ENCODE measurements at places on chromosomes 2 and 18. TPM values are rescaled to one million over a fixed set of nuclear protein-coding genes. Genes with fewer than 3 reads are reported as not detected.

- no peak overlapping the region for H3K27ac ChIP-seq
- no peaks in the 10 kb centered on the region for H3K27me3 ChIP-seq
- no peak overlapping the region for H3K4me3 ChIP-seq
- no peak for DNase-seq
Measured at GRCh38 chr2:212299333-212299732, 239.3 kb downstream of the ERBB4 start.

Gene TMEM178A
- 9.3 TPM for total RNA-seq

DNA sequence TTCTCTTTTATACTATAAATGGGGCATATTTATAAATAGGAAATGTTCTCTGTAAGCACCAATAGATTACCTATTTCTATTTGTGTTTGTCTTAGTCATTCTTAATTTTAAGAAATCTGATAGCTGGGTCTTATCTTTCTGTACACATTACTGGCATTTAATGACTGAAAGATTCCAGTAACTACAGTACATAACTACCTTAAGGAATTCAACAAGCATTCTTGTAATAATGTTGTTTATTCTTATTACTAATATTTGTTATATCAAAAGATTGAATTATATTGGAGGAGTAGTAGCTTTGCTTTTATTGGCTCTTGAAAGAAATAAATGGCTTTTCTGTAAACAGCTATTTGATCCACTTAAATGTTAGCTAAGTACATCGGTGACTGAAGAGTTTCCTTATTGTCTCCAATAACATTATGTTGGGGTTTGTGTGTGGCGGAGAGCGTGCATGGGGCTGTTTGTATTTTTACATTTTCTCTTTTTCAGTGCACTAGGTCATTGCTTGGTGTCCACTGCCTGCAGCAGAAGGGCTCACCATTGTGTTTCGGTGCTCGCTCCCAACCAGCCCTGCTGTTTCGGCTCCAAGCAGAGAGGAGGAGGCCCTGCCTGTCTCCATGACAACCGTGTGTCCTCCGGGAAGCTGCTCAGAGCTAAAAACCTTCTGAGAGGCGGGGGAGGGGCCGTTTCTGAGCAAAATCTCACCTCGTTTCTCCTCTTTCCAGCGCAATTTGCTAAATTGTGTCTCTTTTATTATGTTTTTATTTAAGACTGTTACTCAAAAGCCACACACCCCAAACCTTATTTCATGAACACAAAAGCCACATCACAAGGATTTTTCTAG lies 112.5 kb upstream of the SLC38A11 start:
- no peaks in the 10 kb centered on the region for H3K36me3 ChIP-seq
- peaks cover 20% of the 10 kb centered on the region for H3K4me1 ChIP-seq
- no peaks in the 10 kb centered on the region for H3K27me3 ChIP-seq
- H3K4me3 ChIP-seq, result peak overlapping the region; percentile 83

GRCh38 chr2:107402330-107402729 lies 424.4 kb upstream of the RGPD4 start:
- DNase-seq, result no peak
- no peak overlapping the region for H3K27ac ChIP-seq
- H3K4me3 ChIP-seq, result no peak overlapping the region
- peaks cover under 1% of the 10 kb centered on the region for H3K4me1 ChIP-seq
- peaks cover 7% of the 10 kb centered on the region for H3K27me3 ChIP-seq

DNA sequence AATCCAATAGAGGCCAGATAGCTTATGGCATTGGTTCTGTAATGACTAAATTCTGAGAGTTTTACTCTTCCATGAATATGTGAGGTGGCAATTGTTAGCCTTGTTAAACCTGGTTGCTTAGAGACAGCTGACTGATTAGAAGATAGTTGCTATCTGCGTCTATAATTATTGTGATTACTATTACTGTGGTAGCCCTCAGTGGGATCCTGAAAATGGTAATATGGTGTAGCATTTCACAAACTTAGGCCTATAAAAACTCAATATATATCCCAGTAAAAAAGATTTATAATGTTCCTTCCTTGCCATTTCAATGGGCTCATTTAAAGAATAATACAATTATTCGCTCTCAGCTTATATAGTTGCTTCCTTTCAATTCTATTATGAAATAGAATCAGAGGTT lies 405.8 kb upstream of the CDH2 start:
- DNase-seq, result no peak
- H3K4me1 ChIP-seq, result peaks cover 12% of the 10 kb centered on the region
- H3K27ac ChIP-seq, result no peak overlapping the region
- H3K4me3 ChIP-seq, result no peak overlapping the region

GRCh38 chr2:190340369-190340768 lies 3.0 kb upstream of the INPP1 start:
- no peaks in the 10 kb centered on the region for H3K27me3 ChIP-seq
- DNase-seq, result no peak
- H3K4me3 ChIP-seq, result no peak overlapping the region
- peaks cover 7% of the 10 kb centered on the region for H3K4me1 ChIP-seq
- H3K36me3 ChIP-seq, result no peaks in the 10 kb centered on the region

Gene SP9
- 0.56 TPM for total RNA-seq

GRCh38 chr2:80147690-80148089 lies 156.9 kb downstream of the LRRTM1 start:
- H3K27ac ChIP-seq, result no peak overlapping the region
- H3K4me3 ChIP-seq, result no peak overlapping the region
- peaks cover 11% of the 10 kb centered on the region for H3K4me1 ChIP-seq
- H3K27me3 ChIP-seq, result no peaks in the 10 kb centered on the region

Gene MC5R
- total RNA-seq, result not detected

GRCh38 chr18:51153659-51154371 lies 43.7 kb downstream of the MEX3C start:
- no peaks in the 10 kb centered on the region for H3K36me3 ChIP-seq
- no peak overlapping the region for H3K27ac ChIP-seq
- no peaks in the 10 kb centered on the region for H3K27me3 ChIP-seq

Gene OTOF
- total RNA-seq, result 0.05 TPM

Gene HOXD11
- total RNA-seq, result 0.21 TPM

DNA sequence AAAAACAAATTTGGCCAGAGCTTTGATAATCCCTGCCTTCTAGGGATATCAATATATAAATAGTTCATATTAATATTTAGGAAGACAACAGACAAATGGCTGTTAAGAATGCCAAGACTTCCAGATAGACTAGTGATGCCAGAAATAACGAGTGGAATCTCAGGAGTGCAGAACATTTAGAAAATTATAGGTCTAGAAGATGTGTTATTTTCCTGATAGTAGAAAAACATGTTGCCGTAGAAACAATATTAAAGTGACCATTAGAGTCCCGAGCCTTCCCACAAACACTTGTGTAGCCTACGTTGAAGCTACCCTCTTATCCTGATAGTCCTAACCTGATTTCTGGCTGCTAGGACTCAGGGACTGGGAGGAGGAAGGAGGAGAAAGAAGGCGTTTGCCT lies 54.3 kb upstream of the ITGA6 start:
- peaks cover 8% of the 10 kb centered on the region for H3K4me1 ChIP-seq
- peaks cover 6% of the 10 kb centered on the region for H3K27me3 ChIP-seq
- H3K36me3 ChIP-seq, result peaks cover 4% of the 10 kb centered on the region
- no peak for DNase-seq
- no peak overlapping the region for H3K27ac ChIP-seq

DNA sequence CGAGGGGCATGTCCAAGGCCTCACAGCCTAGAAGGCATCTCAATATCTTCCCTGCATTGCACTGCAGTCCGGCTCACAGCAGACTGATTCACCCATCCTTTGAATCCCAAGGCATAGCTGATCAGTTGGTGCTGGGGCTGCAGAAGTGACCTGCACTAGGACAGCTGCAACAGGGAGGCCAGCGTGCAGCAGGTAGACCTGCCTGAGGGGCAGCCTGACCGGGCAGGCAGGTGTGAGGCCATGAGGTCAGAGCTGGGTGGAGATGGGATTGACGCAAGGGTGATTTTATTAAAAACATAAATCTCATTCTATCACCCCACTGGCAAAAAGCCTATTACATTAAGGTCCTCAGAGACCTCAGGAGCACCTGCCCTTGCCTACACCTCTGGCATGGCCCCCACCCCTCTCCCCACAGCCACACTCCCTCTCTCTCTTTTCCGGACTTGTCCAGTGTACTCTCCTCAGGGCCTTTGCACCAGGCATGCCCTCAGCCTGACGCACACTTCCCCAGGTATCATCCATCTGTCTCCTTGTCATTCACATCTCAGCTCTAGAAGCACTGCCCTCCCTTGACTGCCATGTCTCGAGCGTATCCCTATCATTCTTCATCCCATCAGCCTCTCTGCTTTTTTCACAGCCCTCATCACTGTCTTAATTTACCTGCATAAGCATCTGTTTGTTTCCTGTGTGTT lies 63.5 kb upstream of the WIPF1 start:
- H3K27me3 ChIP-seq, result no peaks in the 10 kb centered on the region
- H3K27ac ChIP-seq, result no peak overlapping the region
- DNase-seq, result no peak
- H3K36me3 ChIP-seq, result peaks cover 1% of the 10 kb centered on the region
- no peak overlapping the region for H3K4me3 ChIP-seq
- H3K4me1 ChIP-seq, result peaks cover 17% of the 10 kb centered on the region

DNA sequence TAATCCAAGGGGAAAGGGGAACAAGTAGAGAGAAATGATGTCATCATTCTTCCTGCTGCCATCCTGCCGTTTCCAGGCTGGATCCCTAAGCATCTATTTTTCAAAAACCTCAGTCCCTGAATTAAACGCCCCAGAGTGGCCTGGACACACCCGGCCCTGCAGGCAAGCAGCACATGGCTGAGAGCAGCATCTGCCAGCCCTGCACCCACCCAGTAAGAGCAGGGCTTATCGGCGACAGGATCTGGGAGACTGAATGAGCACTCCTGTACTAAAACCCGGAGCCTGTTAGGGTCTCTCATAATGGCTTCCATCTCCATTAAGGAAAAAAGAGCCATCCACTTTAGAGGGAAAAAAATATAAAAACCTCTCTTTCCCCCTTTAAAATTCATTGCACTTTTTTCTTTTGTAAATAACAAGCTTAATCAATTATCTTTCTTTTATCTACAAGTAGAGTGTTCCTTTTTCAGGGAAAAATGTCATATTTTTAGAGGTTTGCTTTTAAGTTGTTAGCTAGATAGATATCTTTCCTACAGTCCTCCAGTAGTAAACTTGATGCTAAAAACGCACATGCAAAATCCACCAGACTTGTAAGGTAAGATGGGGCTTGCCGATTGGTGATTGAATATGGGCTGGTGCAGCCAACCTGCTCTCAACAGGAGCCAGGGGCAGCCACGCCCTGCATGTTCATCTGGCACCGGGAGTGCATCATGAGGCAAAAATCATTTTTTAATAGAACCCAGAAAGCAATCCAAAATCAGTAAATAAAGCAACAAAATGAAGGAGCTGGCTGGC lies 457.8 kb downstream of the EIPR1 start:
- no peak overlapping the region for H3K4me3 ChIP-seq
- peaks cover 3% of the 10 kb centered on the region for H3K4me1 ChIP-seq
- peaks cover 4% of the 10 kb centered on the region for H3K27me3 ChIP-seq
- no peak overlapping the region for H3K27ac ChIP-seq
- no peaks in the 10 kb centered on the region for H3K36me3 ChIP-seq

DNA sequence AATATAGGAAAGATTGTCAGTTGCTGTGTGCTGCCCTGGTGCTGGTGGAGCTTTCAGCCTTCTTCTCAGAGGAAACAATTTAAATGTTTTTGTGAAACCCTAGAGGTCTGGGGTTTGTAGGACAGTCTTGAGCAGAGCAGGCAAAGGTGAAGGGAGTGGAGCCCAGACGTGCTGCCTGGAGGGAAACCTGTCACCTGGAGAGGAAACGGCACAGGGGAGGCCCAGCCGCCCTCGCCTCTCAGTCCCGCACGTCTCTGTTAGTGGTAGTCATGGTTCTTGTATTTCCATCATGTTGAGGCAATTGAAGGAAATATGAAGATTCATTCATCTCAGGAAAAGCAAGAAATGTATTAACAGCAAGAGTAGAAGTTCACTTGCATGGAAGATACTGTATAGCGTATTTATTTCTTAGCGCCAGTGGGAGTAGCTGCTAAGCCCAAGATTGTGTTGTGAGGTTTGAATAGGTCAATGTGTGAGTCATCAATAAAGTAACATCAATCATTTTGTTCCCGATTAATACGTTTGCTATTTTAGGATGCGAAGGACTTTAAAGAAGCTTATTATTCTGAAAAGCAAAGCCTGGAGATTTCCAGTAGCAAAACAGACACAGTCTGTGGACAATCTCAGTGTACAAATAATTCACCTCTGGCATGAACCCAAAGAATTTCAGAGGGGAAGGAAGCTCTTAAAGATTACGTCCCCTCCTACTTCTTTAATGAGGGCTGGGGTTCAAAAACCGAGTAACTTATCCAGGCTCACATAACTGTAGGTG lies 70.4 kb downstream of the LRRFIP1 start:
- peaks cover 82% of the 10 kb centered on the region for H3K4me1 ChIP-seq
- H3K27me3 ChIP-seq, result peaks cover 14% of the 10 kb centered on the region
- H3K36me3 ChIP-seq, result no peaks in the 10 kb centered on the region
- H3K27ac ChIP-seq, result peak overlapping the region; percentile 89

- H3K4me3 ChIP-seq, result no peak overlapping the region
- no peaks in the 10 kb centered on the region for H3K4me1 ChIP-seq
- peaks cover 4% of the 10 kb centered on the region for H3K27me3 ChIP-seq
- H3K36me3 ChIP-seq, result no peaks in the 10 kb centered on the region
- no peak for DNase-seq
Measured at GRCh38 chr2:98390571-98391476, 44.6 kb downstream of the CNGA3 start.

DNA sequence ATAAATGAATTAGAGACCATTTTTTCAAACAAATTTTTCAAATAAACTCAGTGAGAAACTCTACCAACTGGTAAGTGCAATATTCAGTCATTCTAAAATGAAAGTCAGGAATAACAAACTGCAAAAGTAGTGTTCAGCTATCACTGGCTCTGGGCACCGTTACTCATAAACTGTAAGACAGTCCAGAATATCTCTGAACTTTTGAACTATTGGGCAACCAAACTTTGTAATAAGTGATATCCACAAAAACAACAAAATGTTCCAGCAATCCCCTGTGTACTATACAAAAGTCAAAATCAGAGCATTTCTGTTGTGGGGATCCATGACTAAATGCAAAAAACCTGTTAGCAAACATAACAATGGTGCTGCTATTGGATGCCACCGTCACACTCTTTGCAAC lies 56.3 kb downstream of the SLC25A12 start:
- no peak for DNase-seq
- no peak overlapping the region for H3K27ac ChIP-seq
- H3K4me3 ChIP-seq, result no peak overlapping the region
- peaks cover 56% of the 10 kb centered on the region for H3K36me3 ChIP-seq
- peaks cover 3% of the 10 kb centered on the region for H3K4me1 ChIP-seq
- H3K27me3 ChIP-seq, result no peaks in the 10 kb centered on the region

DNA sequence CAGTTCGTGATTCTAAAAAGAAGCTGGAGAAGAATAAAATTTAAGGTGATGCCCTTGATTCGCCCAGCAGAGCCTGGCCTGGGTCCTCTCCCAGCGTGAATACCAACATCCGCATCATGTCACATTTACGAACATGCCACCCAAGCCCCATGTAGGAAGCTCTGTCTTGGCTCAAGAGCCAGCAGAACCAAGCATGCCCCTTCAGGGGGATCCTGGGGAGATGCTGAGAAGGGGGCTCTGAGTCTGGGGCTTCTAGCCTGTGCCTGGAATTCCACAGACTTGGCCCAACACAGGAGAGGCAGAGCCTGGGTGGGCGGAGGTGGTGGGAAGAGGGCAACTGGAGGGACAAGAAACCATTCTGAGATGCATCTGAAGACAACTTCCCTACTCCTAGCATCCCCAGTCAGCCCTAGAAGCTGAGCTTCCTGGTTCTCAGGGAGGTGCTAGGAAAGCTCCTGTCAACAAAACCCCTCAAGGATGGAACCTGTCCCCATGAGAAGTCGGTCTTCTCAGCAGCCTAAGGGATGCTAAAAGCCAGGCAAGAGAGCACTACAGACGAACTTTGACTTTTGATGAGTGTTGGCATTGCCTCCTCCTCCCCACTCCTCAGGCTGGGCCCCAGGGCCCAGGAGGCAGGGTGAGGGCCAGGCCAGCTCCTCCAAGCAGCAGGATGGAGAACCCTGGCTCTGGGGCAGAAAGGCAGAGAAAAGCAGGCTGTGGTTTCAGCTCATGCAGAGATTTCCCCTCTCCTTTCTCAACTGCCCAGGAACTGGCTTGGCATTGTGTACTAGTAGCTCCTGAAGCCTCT lies 57.9 kb downstream of the POLR1A start:
- H3K4me3 ChIP-seq, result no peak overlapping the region
- H3K36me3 ChIP-seq, result peaks cover 26% of the 10 kb centered on the region
- no peaks in the 10 kb centered on the region for H3K4me1 ChIP-seq

Data from type B pancreatic cell (in vitro differentiated cells).